Epithelial cell of esophagus (primary cell): ENCODE measurements at places on chromosomes 5 and 9.

- DNase-seq, result peak; percentile 75
Observed at GRCh38 chr5:126676195-126676624, 75.5 kb downstream of the PHAX start.

DNA sequence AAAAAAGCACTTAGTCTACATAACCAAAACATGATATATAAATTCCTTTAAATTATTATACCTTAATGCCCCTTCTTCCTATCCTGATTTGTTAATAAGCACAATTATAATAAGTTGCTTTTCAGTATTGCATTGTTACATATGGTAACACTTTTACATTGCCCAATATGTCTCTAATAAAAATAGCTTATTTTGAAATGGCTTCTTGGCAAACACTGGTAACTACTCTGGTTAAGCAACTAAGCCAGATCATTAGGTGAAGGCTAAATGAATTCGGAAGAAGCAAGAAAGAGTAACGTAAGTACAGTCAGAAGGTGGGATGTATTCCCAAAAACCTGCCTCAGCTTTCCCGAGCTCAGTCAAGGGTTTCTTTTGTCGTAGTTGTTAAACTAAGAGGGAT is 85.3 kb downstream of the TTC39B start:
- no peak for DNase-seq

DNA sequence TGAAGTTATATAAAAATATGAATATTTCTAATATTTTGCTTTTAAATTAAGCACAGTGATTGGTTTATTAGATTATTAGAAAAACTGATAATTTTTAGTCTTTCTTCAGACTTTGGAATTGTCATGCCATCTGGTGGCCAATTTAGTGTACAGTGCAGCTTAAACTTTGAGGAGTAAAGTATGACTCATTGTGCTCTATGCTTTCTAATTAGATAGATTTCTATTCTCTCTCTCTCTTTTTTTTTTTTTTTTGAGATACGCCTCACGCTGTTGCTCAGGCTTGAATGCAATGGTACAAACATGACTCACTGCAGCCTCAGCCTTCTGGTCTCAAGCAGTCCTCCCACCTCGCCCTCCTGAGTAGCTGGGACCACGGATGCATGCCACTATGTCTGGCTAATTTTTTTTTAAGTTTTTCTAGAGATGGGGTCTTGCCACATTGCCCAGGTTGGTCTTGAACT is 42.1 kb upstream of the GPR21 start:
- peak; percentile 92 for DNase-seq

- DNase-seq, result peak; percentile 11
Observed at GRCh38 chr5:6193310-6193709, 185.0 kb downstream of the MED10 start.

DNA sequence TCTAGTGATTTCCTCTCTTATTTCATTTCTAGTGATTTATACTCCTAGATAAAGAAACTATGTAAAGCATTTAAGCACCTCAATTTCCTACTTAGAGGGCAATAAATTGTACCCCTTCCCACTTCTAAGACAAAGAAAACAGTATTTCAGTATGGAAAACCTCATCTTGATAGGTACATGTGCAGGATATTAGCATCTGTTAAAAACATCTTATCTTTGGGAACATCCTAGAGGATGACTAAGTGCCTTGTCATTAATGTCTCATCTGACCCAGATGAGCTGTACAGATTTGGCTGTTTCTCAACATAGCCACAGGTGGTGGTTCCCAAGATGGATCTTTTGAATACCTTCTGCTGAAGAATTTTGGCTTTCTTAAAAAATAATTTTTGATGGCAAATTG is 5.7 kb downstream of the MEGF10 start:
- DNase-seq, result peak; percentile 79
